Bronchial smooth muscle cell (primary cell): ENCODE measurements at places on chromosomes 3 and 15. TPM values are rescaled to one million over a fixed set of nuclear protein-coding genes. Genes with fewer than 3 reads are reported as not detected.

The FAM43A gene
- 7.7 and 15.5 TPM in 2 replicates for total RNA-seq

The CAMK2N2 gene
- 0.16 TPM in 1 of 2 replicates, not detected in the other for total RNA-seq

The PLA2G4D gene
- not detected in 2 replicates for total RNA-seq

The RARRES1 gene
- 53.5 and 174 TPM in 2 replicates for total RNA-seq

The LZTFL1 gene
- 10.7 and 12.5 TPM in 2 replicates for total RNA-seq

The FETUB gene
- not detected in 2 replicates for total RNA-seq

The LTK gene
- 0.17 and 0.63 TPM in 2 replicates for total RNA-seq

The RLBP1 gene
- total RNA-seq, result not detected in 2 replicates

The CLDN11 gene
- total RNA-seq, result 94.1 and 632 TPM in 2 replicates

The KLHL6 gene
- under 0.01 TPM in 1 of 2 replicates, not detected in the other for total RNA-seq

The NR2E3 gene
- 0.09 and 0.47 TPM in 2 replicates for total RNA-seq

The GOLGA6C gene
- total RNA-seq, result not detected in 2 replicates

The GPR171 gene
- not detected in 2 replicates for total RNA-seq

The PLCB2 gene
- total RNA-seq, result under 0.01 and 0.16 TPM in 2 replicates

The AMIGO3 gene
- under 0.01 and 0.34 TPM in 2 replicates for total RNA-seq

The GRIP2 gene
- 0.09 and 0.79 TPM in 2 replicates for total RNA-seq

The PLSCR5 gene
- not detected in 2 replicates for total RNA-seq

The ASB14 gene
- 0.17 TPM in 1 of 2 replicates, not detected in the other for total RNA-seq

The CAMP gene
- total RNA-seq, result 0.26 TPM in 1 of 2 replicates, not detected in the other

The SLC9C1 gene
- total RNA-seq, result not detected in 2 replicates

The NECTIN3 gene
- 30.7 and 40.4 TPM in 2 replicates for total RNA-seq

The EXD1 gene
- under 0.01 TPM in 1 of 2 replicates, not detected in the other for total RNA-seq

The RASA2 gene
- total RNA-seq, result 5.1 and 7.6 TPM in 2 replicates

The CA12 gene
- total RNA-seq, result 47.5 and 101 TPM in 2 replicates

The WNT7A gene
- total RNA-seq, result not detected in 2 replicates

The PRICKLE2 gene
- 24.9 and 34.5 TPM in 2 replicates for total RNA-seq

The CFAP92 gene
- total RNA-seq, result under 0.01 TPM in 1 of 2 replicates, not detected in the other

The CEMIP gene
- 27.4 and 78.4 TPM in 2 replicates for total RNA-seq

The DAPK2 gene
- total RNA-seq, result 1.2 and 2.4 TPM in 2 replicates
